ENCODE measurements at places on chromosomes 13 and 19.
A peak's percentile ranks its signal among the peaks of the same experiment; 100 is the strongest.

GRCh38 chr19:21110183-21110582 lies 28.2 kb downstream of the ZNF714 start:
- DNase-seq: no peak

- no peak for DNase-seq
These were observed 83.8 kb downstream of the CRYL1 start for GRCh38 chr13:20441879-20442278.

GRCh38 chr13:46211116-46211482 lies 629 bp upstream of the LRRC63 start:
- DNase-seq: no peak

DNA sequence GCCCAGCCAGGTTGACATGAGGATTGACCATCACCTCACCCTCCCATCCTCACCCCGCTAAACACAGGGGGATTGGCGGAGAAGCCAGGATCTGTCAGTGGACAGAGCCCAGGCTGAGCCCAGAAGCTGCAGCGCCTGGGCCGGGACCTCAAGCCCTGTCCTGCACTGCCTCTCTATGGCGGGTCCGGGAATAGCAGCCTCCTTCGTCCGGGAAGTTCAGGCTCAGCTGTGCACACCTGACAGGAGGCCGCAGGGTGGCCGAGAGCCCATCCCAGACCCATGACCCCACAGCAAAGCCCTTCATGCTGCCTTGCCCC lies 67.8 kb downstream of the SPACA7 start:
- no peak for DNase-seq

DNA sequence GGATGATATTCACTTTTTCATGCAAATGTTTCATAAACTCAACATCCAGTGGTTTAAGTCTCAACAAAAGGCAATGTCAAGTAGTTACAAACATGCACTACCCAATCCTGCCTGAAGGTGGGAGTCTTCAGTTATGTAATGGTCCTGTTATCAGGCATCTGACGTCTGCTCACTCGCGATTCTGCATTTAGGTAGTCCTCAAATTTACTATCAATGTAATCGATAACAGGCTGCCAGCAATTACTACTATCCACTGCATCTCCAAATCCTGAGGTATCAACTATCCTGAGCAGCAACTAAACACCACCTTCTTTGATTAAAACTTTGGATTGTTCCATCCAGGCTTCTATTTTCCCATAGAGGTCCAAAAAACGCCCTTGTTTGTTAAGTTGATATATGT lies 51.2 kb downstream of the NLRP12 start:
- no peak for DNase-seq

DNA sequence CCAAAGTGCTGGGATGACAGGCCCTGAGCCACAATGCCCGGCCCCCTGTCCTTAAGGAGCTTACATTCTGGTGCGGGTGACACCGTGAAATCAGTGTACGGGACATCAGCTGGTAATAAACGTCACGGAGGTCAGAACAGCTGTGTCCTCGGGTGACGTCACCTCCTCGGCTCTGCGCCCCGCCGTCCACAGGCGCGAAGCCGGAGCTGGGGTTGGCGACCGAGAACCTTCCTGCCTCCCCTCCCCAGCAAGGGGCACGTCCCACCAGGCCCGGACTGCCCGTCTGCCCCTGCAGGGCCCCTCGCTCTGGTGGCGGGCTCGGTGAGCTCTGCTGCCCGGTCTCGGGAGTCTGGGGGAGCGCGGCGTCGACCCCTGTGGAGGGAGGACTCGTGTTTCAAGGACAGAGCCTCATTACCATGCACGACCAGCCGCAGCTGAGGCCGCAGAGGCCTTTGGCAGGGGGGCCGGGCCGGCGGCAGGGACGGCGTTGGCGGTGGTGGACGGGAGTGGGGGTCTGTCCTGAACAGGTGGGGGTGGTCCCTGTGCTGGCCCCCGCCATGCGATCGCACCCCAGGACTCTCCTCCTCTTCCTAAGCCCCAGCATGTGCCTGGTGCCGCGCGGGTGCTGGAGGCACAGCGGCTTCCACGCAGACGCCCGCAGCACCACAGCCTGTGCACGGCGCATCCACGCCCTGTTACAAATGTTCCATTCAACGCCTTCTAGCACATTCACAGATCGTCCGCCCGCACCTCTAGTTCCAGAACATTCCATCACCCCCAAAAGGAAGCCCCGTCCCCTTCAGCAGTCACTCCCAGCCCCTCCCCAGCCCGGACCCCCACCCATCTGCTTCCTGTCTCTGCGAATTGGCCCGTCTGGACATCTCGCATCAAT lies 5.4 kb downstream of the LINGO3 start:
- no peak for DNase-seq

DNA sequence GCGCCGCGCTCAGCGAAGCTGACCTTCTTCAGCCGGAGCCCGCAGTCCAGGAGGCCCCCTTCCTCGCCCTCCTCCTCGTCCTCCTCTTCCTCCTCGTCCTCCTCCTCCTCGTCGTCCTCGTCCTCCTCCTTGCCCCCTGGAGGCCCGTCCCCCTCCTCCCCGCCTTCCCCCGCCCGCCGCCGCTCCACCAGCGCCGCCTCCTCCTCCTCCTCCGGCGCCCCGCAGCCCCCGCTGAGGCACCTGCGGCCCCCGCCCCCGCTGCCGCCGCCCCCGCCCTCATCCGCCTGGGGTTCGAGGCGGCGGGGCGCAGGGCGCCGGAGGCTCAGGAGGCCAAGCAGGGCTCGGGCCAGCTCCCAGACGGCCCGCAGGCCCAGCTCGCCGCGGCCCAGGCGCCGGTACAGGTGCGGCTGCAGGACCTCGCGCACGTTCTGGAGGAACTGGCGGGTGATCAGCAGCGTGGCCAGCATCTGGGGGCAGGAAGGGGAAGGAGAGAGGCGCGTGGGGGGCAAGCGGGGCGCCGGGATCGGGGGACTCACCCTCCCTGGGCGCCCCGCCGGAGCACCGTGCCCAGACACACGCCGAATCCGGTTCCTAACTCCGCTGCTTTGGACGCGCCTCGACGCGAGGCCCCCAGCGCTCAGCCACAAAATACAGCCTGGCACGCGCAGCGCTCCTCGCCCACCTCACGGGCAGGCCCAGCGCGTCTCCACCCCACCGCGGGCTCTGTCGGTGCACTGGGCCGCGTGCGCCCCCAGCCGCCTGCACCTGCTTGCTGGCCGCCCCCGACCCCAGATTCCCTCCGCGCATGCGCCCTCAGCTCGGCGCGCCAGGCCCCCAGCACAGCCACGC lies 5.9 kb downstream of the ANO8 start:
- peak; percentile 24 for DNase-seq

- DNase-seq: no peak
These were observed 51.5 kb downstream of the SOX21 start for GRCh38 chr13:94660695-94661326.

GRCh38 chr19:58038688-58039204 lies 4.9 kb downstream of the ZSCAN1 start:
- no peak for DNase-seq

DNA sequence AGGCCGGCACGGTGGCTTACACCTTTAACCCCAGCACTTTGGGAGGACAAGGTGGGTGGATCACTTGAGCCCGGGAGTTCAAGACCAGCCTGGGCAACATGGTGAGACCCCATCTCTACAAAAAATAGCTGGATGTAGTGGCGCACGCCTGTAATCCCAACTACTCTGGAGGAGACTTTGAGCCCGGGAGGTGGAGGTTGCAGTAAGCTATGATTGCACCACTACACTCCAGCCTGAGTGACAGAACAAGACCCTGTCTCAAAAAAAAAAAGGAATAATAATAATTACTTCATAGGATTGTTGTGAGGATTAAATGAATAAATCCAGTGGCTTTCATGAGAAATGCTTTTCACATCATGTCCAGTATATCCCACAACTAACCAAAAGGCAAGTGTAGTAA lies 8.0 kb downstream of the IGSF23 start:
- no peak for DNase-seq

GRCh38 chr13:72208112-72208645 lies 341.2 kb upstream of the DACH1 start:
- DNase-seq: no peak

DNA sequence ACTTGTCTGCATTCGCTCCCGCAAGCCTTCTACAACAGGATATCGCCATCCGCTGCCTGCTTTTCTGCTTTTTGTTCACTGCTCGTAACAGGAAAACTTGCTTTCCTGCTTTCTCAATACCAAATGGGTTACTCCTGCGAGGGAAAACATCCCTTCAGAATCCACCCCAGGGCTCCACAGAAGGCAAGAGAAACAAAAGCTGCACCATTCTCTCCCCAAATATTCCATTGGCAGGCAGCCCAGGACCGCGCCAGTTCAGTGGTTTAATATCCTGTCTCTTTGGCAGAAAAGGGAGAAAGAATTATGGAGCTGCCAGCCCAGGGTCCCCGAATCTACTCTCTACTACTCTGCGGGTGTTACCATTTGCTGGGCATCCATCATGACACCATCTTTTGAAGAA lies 84.7 kb upstream of the DOCK9 start:
- DNase-seq: no peak

DNA sequence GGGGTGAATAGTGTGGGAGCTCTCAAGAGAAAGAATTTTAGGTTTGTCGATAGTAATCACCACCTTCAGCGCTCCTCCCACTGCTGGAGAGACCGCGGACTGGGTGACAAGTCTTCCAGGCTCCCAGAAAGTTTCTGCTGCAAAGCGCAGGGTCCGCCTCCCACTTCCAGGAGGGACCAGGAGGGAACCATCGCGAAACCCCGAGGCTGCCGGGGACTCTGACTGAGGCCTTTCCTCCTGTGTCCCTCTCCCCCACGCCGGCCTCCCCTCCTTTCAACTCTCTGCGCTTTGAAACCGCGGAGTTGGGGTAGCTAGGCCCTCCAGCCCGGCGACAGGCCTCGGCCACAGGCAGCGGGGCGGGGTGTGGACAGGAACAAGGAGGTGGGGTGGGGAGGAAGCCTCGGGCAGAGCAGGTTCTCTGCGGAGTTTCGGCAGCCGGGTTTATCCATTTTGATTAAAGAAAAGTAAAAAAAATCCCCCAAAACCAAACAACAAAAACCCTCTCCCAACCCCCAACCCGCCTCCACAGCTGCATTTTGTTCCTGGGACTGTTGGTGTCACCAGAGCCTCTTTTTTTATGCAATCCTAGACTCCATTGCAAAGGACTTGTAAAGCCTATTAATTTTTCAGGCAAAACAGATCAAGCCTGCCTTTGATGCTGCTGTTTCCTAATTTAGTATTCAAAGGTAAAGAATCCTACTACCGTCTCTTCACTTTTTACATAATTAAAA lies 157.2 kb downstream of the TM9SF2 start:
- DNase-seq: peak; percentile 27

DNA sequence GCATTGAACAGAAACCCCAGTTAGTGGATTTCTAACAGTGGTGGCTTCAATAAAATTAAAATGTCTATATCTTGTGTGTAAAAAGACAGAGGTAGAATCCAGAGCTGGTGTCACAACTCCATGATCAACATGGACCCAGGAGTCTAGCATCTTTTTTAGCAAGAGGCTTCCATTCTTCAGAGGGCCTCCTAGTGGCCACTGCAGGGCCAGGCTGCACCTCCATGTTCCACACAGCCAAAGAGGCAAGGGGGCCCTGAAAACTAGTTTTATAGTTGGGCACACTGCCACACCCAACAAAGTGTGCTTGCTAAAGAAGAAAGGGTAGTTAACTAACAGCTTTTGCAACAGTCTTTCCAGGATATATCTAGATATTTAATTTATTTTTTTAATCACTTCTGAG lies 12.9 kb downstream of the N4BP2L1 start:
- no peak for DNase-seq

- no peak for DNase-seq
These were observed 31.6 kb upstream of the SLC46A3 start for GRCh38 chr13:28750187-28751045.

- no peak for DNase-seq
These were observed 1.0 kb upstream of the KRI1 start for GRCh38 chr19:10566658-10567410.

Data from stimulated activated CD4-positive, alpha-beta T cell treated with anti-CD3 and anti-CD28 coated beads, Interleukin-15, amount 100 ng/mL, for 1 hour (primary cell).